Small intestine (tissue), 16 donors: ENCODE measurements at places on chromosomes 6 and 20.

DNA sequence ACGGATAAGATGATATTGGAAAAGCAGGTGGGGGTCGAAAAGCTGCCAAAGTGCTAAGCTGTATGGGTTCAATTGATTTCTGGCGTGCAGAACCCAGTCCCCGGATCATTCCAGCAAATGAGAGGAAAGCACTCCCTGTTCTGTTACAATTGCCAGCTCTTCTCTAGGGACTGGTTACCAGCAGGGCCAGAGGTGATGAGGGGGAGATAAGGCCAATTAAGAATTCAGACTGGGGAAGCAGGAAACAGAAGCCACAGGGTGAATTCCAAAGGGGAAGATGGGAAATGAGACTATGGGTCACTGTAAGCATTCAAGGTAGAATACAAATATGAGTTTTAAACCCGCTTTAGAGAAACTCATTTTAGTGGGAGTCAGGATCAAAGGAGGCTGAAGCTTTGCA is 349.4 kb upstream of the MAP3K7 start:
- no peak for DNase-seq

- peak; percentile 5 for DNase-seq
Measured at GRCh38 chr20:7585126-7585679, 355.1 kb downstream of the HAO1 start.

DNA sequence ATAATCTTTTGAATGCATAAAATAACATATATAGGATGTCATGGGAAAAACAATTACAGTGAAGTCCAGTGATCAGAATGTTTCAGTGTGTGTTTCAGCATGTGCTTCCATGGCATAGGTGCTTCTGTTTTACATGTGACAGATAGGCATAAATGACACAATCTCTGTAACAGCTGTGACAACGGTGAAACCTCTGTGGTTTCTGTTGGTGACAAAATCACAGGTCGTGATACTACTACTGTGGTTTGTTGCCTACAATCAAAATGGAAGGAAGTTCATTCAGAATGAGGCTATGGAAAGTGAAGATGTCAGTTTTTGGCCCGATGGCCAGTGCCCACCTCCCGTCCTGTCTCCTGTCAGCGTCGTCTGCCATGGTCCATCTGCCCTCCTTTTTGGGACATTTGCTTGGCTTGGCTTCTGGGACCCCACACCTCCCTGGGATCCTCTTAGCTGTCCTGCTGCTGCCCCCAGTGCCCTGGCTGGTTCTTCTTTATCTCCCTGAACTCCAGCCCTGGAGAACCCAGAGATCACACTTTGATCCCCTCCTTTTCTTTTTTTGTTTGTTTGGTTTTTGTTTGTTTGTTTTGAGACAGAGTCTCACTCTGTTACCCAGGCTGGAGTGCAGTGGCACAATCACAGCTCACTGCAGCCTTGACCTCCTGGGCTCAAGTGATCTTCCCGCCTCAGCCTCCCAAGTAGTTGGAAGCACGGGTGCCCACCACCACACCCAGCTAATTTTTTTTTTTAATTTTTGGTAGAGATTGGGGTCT is 79.3 kb upstream of the NAA20 start:
- no peak for DNase-seq

- DNase-seq: no peak
Measured at GRCh38 chr6:75171567-75171966, 34.3 kb downstream of the COL12A1 start.

DNA sequence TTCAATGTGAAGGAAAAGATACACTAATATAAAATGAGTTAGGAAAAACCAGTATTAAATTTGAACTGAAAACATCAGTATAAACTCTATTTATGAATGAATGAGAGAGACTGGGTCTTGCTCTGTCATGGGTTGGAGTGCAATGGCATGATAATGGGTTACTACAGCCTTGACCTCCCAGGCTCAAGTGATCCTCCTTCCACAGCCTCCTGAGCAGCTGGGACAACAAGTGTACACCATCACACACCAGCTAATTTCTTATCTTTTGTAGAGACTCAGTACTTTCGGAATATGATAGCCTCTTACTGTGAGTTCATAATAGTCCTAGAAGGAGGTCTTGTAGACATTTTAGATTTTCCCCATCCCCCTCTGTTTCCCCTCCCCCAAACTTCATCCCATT is 21.4 kb downstream of the KCTD20 start:
- DNase-seq: no peak

DNA sequence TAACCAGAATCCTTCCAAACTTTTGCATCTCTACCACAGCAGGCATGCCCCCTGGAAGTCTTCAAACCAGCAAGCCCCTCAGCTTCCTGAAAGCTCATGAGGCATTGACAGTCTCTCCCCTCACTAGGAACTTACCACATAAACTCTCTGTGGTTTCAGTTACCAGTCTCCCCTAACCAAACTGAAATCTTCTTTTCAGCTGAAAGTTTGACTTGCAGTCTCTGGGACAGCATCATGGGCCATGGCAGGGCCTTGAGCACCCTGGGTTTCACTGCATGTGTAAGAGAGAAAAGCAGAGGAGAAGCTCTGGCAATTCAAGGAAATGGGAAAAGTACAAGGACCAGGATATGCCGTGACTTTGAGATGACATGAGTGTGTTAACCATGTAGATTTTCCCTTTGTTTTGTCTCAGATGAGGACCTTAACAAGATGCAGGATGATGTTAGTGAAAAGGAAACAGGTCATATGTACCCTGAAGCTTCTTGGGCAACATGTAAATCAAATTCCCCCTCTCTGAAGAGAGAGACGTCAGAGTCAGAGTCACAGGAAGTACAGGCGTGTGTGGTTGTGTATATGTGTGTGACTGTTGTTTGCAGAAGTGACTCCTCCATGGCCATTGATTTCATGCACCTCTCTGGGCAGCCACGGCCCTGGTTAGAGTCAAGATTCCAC is 106.3 kb downstream of the TNFRSF21 start:
- no peak for DNase-seq

DNA sequence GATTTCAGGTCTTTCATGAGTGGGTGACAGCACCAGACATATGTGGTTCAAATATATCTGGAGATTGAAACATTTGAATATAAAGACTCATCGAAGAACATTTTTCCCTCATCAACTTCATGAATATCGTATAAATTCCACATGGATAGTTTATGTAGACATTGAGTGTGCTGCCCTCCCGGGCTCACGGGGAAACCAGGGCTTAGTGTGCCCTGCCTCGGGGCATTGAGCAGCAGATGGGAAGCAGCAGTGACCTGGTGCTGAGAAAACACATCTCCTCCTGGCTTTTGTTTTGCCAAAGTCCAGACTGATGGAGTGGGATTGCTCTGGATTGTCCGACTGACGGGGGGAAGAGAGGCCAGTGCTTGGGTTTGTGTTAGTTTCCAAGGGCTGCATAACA is 17.8 kb upstream of the SLC2A12 start:
- no peak for DNase-seq

- no peak for DNase-seq
Measured at GRCh38 chr6:150694889-150695288, 95.2 kb downstream of the PLEKHG1 start.

- DNase-seq: no peak
Measured at GRCh38 chr6:51541847-51542246, 545.6 kb downstream of the PKHD1 start.

GRCh38 chr6:140107216-140107615 is 732.8 kb upstream of the CITED2 start:
- no peak for DNase-seq

GRCh38 chr6:116996842-116997241 is 119.8 kb downstream of the RFX6 start:
- DNase-seq: no peak

DNA sequence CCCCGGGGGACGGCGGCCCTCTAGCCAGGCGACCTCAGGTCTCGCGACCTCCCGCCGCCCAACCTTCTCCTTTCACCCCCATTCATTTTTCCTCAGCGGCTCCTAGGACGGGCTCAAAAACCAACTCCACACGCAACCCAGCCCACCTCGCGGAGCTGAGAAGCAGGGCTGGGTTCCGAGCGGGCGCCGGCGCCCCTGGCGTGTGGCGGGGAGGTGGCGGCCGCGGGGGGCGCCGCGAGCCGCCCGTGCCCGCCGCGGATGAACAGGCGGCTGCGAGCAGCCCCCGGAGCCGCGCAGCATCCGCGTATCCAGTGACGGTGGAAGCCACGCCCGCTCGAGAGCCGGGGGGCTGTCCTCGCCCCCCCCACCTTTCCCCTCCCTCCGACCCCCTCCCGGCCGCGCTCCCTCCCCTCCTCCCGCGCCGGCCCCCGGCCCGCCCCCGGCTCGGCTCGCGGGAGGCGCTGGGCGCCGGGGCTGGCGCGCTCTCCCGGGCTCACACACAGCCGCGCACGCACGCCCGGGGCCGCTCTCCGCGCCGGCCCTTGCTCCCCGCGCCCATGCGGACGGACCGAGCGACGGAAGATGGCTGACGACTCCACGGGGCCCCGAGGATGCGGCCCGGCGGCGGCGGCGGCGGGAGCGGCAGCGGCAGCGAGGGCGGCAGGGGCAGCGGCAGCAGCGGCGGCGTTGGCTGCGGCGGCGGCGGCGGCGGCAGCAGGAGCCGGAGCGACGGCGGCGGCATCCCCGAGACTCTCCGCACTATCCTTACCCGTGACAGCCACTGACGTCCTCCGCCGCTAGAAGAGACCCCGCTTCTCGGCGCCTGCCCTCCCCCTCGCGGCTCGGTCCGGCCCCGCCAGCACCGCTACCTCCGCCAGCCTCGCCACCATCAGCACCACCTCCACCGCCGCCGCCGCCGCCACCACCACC is at the start of gene SOBP:
Gene SOBP, plus strand, starts transcription at position 482 of the 930 bp plus-strand sequence. CDS start 500 bp downstream, outside the sequence.
- no peak for DNase-seq

DNA sequence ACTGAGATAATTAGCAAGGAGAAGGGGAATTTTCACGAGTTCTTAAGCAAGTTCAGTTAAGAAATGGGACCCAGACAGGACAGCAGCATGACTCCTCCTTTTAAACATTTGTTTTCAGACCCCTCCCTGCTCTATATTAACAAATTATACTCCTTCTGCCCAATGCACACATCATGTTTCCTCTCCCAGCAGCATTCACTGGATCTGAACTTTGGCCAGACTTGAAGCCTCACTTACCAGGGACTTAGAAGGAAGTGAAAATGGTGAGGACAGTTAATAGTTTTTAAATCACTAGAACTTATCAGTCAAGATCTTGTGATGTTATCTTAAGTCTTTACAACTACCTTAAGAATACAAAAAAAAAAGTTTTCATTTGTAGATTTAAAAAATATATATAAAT is 1174.7 kb upstream of the MAP3K7 start:
- DNase-seq: peak; percentile 14

GRCh38 chr6:163667372-163668060 is 253.0 kb downstream of the QKI start:
- peak; percentile 2 for DNase-seq

DNA sequence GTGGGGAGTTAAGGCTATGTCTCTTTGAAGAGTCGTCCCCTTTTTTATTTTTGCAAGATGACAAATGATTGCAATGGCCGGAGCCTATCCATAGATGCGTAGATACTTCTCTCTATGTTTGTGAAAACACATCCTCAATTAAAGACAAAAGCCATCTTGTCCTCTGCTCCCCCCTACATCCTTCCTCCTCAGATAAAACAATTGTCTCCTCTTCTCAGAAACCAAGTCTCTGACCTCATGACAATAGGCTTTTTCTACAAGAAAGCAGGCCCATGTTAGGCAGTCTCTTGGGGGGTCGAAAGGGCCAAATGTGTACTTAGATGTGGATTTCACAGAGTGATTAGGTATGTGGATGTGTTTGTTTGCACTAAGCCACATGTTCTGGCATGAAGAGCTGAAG is 51.1 kb upstream of the SSTR4 start:
- DNase-seq: no peak

- DNase-seq: no peak
Measured at GRCh38 chr6:5478380-5478779, 217.1 kb downstream of the FARS2 start.

DNA sequence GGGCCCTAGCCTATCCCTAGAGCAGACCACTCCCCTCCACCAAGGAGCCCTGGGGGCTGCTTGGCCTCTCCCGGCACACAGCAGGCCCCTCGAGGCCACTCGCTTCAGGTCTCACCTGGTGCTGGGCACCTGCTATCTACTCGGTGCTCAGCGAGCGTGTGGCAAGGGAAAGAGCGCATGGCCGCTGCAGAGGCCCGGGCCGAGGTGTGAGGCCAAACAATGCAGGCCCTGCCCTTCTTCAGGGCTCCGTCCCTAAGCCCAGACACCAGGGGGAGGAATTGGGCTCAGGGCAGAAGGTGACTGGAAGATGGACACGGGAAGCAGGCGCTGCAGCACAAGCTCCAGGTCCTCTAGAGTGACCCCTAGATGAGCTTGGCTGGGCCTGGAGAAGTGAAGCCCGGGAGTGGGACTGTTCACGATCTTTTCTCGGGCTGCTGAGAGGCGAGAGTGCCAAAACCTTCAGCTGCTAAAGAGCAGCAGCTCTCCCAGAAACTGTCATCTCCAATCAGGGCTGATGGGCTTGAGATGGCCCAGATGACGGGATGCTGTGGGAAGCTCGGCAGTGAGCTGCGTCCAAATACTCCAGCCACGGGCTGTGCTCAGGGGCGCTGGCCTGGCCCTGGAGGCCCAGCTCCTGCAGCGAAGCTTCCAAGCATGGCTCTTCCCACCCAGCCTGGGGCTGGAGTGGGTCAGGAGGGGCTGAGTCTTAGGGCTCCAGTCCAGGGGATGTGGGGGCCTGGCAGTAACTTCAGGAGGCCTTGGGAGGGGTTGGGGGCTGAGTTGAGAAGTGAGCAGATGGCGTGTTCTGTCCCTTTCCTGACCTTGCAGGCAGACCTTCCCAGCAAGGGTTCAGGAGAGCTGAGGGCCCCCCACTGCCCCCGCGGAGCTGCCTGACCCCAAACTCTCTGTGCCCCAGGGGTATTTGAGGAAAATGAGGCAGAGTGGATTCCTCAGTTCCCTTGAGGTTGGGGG is 43.7 kb downstream of the APCDD1L start:
- DNase-seq: no peak

DNA sequence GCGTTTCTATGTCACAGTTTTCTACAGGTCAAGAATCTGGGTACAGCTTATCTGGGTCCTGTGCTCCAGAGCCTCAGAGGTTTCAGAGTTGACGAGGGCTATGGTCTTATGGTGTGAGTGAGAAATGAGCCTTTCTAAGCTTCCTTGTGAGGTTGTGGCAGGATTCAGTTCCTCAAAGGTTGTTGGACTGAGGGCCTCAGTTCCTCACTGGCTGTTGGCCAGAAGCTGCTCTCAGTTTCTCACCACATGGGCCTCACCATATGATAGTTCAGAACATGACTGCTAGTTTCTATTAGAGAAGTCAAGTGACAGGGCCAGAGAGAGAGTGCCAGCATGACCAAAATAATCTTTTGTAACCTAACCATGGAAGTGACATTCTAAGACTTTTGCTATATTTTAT is 96.1 kb downstream of the NUS1 start:
- DNase-seq: no peak

DNA sequence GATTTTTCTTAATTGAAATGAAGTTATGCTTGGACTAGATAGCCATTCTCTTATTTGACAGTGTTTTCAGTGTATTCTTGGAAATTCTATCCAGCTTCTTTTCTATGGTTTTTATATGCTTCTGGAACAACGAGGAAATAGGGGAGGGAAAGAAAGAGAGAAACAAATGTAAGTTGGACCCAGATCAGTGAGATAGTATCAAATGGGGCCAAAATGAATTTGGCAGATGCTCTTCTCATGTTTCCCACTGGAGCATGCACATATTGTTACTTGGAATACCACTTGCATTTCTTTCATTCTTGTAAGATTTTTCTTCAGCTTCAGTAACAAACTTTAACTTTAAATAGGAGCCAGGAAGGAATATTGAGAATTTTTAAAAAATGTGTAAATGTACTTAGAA is 312.3 kb downstream of the PRL start:
- no peak for DNase-seq
